Renal pelvis (tissue), 12 donors: ENCODE measurements at places on chromosomes 13 and 19. TPM values are rescaled to one million over a fixed set of nuclear protein-coding genes. Genes with fewer than 3 reads are reported as not detected.

Gene ZNF541
- polyA plus RNA-seq, result 0.40 TPM

Gene LAIR1
- polyA plus RNA-seq, result 3.6 TPM

Gene UBE2L5
- 0.36 TPM for polyA plus RNA-seq

Gene KASH5
- polyA plus RNA-seq, result 0.10 TPM

Gene FLT3LG
- polyA plus RNA-seq, result 5.1 TPM

Gene LMTK3
- 3.5 TPM for polyA plus RNA-seq

Gene MEF2B
- 2.4 TPM for polyA plus RNA-seq

Gene TRPC4
- polyA plus RNA-seq, result 3.1 TPM
